ENCODE measurements at places on chromosomes 2 and 18. TPM values are rescaled to one million over a fixed set of nuclear protein-coding genes. Genes with fewer than 3 reads are reported as not detected.

The LYPD6B gene
- not detected for total RNA-seq

The WNT6 gene
- total RNA-seq = 0.88 TPM

The NEU2 gene
- not detected for total RNA-seq

The ARHGAP28 gene
- 8.6 TPM for total RNA-seq

The CCL20 gene
- 0.45 TPM for total RNA-seq

The ALK gene
- 0.30 TPM for total RNA-seq

The ACVR1C gene
- total RNA-seq = 1.1 TPM

The AGXT gene
- total RNA-seq = not detected

DNA sequence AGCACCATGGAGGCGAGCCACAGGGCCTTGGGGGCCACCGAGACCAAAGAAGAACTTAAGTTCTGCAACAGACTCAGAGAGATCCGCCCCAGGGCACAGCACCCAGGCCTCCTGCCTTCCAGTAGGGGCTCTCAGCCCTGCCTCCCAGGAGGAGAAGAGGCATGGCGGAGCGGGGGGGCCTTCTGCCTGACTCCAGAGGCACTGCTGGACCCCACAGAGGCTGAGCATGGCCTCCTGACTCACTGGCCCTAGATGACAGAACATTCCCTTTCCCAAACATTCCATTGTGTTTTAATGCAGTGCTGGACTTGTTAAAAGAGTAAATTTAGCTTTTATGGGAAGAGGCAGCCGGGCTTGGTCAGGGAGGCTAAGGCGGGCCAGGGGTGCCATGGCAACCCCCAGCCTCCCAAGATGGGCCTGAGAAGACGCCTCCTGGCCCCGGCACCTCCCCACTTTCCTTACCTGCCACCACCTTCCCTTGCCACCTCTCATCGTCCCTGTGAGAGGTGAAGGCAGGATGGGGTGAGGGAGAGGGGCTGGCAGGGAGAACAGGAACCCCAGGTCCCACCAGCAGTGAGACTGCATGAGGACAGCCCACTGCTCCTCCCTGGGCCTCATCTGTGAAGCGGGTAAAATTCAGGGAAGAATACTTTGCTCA is 65.4 kb downstream of the SMAD7 start:
- peak; percentile 75 for DNase-seq

DNA sequence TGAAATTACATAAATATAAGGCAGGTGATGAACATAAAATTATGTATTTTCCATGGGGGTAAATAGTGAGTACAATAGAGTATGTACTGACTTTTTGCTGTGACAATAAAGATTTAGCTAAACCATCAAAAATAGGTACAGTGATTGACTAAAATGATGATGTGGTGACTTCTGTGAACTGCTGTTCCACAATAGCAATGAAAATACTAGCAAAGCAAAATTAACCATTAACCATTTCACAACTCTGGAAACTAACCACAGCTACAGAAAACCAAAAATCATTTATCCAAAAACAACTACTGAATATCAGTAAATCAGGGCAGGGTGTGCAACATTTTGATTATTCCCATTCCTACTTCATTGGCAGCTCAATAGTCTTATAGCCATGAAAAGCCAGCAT is 161.4 kb upstream of the GYPC start:
- no peak for DNase-seq

DNA sequence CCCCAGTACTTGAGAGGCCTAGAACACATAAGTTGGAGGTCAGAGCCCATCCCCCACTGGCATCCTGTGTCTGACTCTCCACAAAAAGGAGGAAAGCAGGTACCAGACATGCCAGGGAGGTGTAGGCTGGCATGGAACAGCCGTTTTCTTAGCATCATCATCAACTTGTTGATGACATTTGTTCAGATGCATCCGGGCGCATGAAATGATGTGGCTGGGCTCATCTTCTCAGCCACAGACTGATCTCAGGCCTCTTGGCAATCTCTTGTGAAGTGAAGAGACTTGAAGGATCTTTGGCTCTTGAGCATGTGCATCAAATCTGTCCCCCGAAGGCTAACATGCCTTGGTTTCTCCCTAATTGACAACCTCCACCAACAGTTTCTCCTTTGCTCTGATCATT is 243.3 kb downstream of the TSN start:
- no peak for DNase-seq

- DNase-seq = no peak
Observed at GRCh38 chr18:23933407-23933806, 81.1 kb upstream of the TTC39C start.

DNA sequence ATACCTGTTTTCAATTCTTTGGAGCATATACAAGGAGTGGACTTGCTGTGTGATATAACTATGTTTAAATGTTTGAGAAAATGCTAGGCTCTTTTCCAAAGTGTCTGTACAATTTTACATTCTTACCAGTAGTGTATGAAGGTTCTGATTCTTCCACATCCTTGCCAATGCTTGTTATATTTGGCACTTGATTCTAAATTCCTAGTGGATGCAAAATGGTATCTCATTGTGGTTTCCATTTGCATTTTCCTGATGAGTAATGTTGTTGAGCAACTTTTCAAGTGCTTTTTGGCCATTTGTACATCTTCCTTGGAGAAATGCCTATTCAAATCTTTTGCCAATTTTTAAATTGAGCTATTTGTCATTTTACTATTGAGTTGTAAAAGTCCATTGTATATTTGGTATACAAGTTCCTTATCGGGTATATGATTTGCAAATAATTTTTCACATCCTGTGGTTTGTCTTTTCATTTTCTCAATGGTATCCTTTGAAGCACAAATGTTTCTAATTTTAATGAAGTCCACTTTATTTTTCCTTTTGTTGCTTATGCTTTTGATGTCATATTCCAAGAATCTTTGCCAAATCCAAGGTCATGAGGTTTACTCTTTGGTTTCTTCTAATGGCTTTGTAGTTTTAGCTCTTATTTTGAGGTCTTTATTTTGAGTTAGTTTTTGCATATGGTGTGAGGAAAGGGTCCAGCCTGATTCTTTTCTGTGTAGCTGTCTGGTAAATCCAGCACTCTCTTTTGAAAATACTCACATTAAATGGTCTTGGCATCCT is 33.2 kb upstream of the CWC22 start:
- no peak for DNase-seq

DNA sequence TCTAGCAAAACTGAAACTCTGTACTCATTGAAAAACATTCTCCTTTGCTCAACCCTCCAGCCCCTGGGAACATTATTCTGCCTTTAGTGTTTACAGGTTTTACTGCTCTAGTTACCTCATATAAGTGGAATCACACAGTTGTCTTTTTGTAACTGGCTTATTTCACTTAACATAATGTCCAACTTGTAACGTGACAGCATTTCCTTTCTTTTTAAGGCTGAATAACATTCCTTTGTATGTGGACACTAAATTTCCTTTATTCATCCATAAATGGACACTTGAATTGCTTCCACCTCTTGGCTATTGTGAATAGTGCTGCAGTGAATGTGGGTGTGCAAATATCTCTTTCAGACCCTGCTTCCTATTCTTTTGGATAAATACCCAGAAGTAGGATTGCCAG is 144.9 kb downstream of the ACTR3 start:
- no peak for DNase-seq

GRCh38 chr2:227295806-227296205 is 29.2 kb upstream of the MFF start:
- no peak for DNase-seq

DNA sequence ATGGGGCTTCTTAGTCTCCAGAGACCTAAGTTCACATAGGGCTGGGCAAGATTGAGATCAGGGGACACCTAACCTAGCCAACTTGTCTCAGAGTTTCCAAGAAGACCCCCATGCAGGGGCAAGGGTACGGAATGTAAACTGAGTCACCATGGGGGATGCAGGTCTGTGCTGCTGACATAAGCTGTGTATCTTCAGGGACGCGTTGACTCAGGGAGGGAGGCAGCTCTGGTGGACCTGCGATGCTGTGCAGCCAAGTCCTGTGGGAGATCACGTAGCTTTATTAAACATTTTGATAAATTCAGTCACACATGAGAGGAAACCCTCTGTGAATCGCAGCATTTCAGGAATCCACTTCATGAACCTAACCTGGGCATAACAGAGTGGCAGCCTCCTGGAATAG is 216.0 kb downstream of the ANKRD30B start:
- DNase-seq = no peak

DNA sequence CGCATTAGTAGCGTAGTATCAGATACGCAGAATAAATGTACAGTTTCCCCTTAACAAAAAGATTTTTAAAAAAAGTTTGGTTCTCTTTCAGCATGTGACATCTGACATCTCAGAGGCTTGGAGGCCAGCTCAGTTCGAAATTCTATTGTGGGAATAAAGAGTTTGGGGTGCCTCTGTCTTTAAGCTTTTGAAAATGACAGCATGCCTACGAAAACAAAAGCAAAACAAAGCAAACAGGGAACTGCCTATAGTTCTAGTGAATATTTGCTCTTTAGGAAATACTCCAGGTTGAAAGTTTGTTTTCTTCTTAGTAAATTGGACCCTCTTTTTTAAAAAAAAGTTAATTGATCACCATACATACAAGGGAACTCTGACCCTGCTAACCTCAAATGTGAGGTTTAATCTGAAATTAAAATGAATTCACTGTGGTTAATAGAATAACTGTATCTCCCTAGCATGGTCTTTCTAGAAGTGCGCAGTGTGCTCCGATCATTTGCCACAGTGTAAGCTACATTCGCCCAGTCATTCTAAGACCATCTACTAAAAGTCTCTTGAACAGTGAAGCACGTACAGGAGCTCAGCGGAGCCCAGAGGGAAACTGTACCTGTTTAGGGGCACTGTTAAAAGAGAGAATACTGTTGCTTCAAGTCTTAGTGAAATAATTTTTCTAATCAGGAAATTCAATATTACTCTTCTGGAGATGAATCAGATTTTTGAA is 347.0 kb upstream of the CDH2 start:
- no peak for DNase-seq

GRCh38 chr18:74724186-74724585 is 126.5 kb downstream of the ZNF407 start:
- DNase-seq = no peak

GRCh38 chr2:136331226-136331625 is 213.3 kb upstream of the CXCR4 start:
- no peak for DNase-seq

- DNase-seq = no peak
Observed at GRCh38 chr18:63789327-63789726, 14.1 kb downstream of the SERPINB7 start.

DNA sequence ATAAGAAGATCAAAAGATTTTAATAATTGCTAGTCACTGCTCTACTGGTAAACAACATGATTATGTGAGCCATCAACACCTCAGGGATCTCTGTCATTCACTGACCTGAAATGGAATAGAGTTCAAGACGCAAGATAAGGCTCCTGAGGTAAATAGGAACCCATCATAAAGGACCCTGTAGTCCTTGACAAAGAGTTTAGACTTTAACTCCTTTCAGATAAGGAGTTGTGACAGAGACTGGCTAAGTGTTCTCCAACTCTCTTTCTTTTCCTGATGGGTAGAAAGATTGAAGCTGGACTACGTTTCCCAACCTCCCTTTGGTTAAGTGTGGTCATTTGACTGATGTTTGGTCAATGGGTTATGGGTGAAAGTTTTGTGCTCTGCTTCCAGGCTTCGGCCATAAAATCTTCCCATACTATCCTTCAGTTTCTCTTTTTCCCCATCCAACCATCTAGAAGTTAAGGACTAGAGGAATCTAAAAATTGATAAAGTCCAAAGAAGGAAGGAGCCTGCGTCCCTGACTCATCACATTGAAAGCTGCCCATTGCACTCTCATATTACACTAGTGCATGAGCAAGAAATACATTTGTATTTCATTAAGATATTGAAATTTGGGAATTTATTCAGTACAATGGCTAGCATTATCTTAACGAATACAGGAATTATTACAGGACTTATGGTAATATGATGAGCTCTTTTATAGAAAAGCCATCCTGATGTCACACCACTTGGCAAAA is 293.7 kb upstream of the ACVR2A start:
- no peak for DNase-seq

GRCh38 chr2:130850788-130851623 is 14.3 kb downstream of the ARHGEF4 start:
- peak; percentile 22 for DNase-seq

DNA sequence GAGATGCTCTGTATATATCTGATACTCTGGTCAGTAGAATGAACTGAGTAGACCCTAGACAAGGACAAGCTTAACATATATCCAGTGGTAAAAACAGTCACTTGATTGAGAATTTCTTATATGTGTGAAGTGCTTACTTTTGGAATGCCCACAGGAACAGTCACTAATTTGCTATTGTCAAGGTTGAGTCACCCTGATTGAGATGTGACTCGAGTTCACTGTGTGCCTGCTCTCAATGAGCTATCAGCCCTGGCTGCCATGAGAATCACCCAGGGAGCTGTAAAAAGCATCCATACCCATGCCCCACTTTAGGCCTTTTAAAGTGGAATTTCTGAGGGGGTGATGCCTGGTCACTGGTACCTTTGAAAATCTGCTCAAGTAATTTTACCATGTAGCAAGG is 283.7 kb downstream of the SUCLG1 start:
- DNase-seq = no peak
